Stimulated activated CD4-positive, alpha-beta T cell treated with anti-CD3 and anti-CD28 coated beads, TNF-alpha, amount 100 ng/mL, for 24 hours (primary cell): ENCODE measurements at places on chromosomes 12 and 14.

GRCh38 chr14:60656686-60657455 lies 7.6 kb upstream of the SIX1 start:
- DNase-seq = no peak

GRCh38 chr14:24943024-24943423 lies 106.9 kb downstream of the STXBP6 start:
- DNase-seq = no peak

DNA sequence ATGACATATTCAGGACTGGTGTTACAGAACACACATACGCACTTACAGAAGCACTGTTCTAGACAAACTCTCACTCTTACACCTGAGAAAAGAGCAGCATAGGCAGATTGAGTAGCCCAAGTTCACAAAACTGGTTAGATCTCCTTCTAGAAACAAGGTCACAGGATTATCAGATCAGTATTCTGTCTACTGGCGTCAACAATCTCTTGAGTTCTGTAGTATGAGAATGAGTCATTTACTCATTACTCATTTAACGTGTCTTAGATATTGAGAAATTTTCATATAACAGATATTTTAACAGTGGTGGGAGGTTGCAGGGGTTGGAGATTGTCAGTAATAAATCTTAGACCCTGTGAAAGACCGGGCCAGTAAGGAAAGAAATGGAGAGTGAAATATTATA lies 2.8 kb upstream of the TSPAN8 start:
- no peak for DNase-seq

DNA sequence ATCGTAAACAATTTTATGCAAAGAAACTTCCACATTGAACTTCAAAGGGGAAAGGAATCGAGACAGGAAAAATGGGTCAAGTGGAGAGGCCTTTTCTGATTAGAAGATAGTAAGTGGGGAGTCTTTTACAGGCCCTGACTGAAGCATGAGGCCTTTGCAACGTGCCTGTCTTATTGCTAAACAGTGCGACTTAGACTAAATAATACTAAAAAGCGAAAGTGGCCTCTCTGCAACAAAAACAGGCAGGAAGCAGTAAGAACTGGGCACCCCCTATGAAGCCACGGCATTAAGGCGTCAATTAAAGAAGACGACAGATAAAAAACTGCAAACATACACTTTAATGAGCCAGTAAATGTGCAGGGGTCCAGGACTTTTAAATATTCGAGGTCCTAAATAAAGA lies 283.4 kb upstream of the GRIP1 start:
- no peak for DNase-seq

DNA sequence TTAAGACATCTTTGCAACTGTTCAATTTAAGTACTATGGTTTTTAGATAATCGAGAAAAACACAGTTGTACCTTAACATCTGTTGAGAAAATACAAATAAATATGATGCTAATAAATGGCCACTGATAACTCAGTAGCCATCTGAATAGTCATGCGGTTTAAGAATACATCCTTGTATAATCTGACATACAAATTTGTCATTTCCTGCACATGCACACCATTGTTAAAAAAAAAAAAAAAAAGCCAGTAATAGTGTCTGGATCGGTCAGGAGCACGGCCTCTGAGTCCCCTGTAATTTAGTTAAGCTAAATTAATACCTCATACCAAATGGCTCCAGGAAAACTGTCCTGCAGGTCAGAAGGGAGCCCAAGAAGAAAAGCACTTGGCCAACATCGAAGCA lies 16.8 kb downstream of the RFC5 start:
- no peak for DNase-seq

DNA sequence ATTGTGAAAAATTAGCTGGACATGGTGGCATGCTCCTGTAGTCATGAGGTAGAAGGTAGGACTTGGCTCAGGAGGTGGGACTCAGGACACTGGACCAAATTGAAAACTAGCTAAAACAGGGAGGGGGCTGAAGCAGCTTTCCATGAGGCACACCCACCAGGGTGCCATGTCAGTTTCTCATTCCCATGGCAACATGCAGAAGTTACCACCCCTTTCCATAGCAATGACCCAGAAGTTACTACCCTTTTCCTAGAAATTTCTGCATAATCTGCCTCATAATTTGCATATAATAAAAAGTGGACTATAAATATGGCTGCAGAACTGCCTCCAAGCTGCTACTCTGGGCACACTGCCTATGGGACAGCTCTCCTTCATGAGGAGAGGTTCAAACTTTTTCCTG lies 38.5 kb downstream of the ERO1A start:
- no peak for DNase-seq

DNA sequence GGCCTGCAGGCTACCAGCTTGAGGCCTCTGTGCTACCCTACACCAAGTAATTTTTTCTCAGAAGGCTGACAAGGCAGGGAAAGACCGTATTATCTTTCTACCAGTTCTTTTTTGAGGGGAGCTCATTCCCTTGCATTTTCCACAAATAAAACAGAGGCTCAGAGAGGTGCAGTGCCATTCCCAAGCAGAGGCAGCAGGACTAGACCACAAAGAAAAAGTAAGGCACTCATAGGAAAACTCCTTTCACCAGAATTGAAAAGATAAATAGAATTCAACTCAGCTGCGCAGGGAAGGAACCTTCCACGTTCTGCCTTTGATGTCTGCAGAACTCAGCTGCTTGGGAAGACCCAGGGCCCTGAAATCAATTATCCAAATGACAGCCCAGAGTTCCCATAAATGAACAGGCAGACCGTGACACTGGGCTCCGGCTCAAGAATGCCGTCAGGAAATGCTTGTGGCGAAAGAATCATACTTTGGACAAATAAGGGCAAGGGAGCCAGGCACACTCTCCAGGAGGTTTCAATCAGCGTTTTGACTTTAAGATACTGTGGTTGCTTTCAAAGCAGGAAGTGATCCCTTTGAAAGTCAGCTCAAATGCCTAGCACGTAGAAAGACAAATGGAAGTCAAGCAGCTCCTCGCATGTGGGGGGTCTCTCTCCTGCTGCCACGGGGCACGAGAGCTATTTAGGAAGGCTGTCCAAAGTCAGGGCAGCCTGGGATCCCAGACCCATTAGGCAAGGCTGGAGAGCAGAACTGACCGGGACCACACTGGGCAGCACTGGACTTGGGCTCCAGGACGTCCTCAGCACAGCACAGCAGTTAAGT lies 14.0 kb downstream of the KCTD10 start:
- no peak for DNase-seq

DNA sequence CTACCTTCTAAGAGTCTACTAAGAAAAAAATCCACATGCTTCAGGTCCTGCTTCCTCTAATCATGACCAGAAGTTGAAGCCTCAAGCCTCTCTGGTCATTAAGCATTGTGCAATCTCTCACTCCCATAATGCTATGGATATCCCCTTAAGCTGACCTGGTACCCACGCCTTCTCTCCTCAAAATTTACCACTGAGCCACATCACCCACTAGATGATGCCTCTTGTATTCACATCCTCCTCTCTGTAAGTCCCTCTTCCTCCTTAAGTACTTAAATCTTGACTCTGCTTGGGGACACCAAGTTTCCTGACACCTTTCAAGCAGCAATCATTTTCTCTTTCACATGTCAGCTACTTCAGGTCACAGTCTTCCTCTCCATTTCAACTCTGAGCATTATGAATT lies 9.8 kb downstream of the GALNT4 start:
- DNase-seq = no peak

GRCh38 chr14:94582851-94583250 lies 1.6 kb downstream of the SERPINA5 start:
- no peak for DNase-seq

DNA sequence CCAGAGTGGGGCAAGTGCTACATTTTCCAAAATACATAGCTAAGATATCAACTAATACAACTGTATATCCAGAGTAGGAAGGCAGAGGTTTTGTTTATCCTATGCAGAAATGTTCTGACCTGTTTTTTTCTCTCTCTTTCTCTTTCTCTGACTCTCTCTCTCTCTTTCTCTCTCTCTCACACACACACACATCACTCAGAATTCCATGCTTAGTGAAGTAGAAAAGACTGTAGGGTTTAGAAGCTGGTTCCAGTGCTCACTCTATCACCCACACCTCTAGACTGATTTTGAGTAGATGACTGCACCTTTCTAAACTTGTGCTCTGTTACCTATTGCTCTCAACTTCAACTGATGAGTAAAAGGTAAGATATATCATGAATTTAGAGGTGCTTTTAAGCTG lies 356.7 kb downstream of the LRIG3 start:
- no peak for DNase-seq

DNA sequence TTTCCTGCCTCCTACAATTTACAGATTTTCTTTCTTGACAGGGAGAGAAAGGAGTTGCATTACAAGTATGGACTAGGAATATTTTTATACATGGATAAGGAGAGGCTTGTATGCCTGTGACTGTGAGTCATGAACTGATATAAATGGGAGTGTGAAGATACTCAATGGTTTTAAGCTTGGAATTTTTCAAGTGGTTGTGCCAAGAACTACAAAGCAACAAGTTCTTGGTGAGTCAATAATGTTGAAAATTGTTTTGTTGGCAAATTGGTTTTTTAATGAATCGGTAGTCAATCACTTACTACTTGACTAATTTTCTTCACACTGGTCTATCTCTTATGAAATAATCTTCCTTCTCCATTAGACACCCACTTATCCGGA lies 58.9 kb upstream of the HMGA2 start:
- DNase-seq = no peak

GRCh38 chr14:91380610-91381371 lies 36.8 kb downstream of the CCDC88C start:
- DNase-seq = no peak

DNA sequence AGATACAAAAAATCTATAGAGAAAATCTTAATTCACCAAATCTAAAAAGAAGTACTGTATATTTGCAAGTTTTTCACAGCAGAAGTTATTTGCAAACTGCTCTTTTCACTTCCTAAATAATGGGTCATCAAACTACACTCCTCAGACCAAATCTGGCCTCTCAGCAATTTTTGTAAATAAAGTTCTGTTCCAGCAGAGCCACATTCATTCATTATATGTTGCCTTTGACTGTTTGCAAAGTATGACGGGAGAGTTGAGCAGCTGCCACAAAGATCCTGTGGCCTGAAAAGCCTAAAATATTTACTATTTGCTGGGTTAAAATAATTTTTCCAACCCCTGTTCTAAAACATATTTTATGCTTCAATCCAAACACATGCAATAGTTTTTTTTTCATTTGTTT lies 1222.3 kb upstream of the SEL1L start:
- no peak for DNase-seq
